ENCODE measurements at places on chromosomes 6 and 20. TPM values are rescaled to one million over a fixed set of nuclear protein-coding genes. Genes with fewer than 3 reads are reported as not detected.

Gene GPR6
- total RNA-seq, result not detected

Gene OR14J1
- total RNA-seq, result not detected

Gene SIRPA
- total RNA-seq, result 35.5 TPM

Gene WFDC5
- total RNA-seq, result not detected

Gene CALHM4
- 0.20 TPM for total RNA-seq

DNA sequence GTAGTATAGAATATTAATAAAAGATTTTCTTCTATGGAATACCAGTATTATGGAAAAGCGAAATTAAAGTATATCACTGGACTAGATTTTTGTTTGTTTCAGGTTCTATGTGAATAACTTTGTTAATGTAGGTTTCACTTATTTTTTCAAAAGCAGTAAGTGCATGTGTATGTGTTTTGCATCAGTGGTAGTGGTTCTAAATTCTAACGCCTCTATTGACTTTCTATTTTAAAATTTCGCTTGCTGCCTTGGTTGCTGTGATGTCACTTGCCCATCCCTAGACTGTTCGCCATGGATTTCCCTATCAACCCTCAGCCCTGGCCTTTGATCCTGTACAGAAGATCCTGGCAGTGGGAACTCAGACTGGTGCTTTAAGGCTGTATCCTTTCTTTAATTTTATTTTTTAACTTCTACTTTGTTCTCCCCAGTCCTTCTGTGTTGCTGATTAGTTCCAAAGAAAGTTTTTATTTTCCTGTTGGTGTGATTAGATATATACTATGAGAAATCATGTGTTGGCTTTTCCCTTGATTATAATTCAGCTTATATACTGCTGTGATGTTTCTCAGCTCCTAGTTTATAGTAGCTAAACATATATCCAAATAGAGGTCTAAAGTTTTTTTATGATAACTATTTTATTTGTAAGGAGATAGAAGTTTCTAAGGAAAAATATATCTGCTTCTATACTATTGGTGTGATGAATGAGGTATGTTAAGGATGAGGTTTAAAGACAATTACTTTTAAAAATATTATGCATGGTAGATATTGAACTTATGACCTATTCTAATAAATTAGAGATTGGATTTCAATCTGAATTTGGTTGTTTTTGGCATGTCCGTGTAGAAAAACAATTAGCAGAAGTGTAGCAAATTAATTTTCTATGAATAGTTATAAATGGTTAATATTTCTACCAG is 1.7 kb downstream of the STXBP5 start:
- peak overlapping the region; percentile 49 for H3K4me3 ChIP-seq
- H3K36me3 ChIP-seq, result no peaks in the 10 kb centered on the region
- H3K4me1 ChIP-seq, result peaks cover 5% of the 10 kb centered on the region
- DNase-seq, result peak; percentile 22
- no peaks in the 10 kb centered on the region for H3K27me3 ChIP-seq

GRCh38 chr6:72864799-72865198 is 242.9 kb downstream of the KCNQ5 start:
- no peaks in the 10 kb centered on the region for H3K27me3 ChIP-seq
- H3K27ac ChIP-seq, result no peak overlapping the region
- no peak for DNase-seq
- H3K4me1 ChIP-seq, result peaks cover 10% of the 10 kb centered on the region
- H3K4me3 ChIP-seq, result no peak overlapping the region

DNA sequence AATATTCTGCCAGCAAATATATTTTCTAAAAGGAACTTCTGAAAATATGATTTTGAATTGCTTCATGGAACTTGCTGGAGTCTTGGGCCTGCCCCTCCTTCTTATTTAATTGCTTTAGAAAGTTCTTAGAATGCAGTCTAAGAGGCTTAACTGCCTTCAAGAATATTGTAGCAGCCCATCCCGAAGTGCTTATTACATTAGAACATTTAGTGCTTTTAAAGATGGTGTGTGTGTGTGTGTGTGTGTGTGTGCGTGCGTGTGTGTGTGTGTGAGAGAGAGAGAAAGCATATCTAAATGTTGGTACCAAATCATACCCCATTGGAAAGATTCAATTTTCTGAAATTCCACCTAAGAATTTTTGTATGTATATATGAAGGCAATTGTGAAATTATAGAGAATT is 193.5 kb downstream of the SLC24A3 start:
- no peak for DNase-seq
- H3K4me3 ChIP-seq, result no peak overlapping the region
- no peak overlapping the region for H3K27ac ChIP-seq
- no peaks in the 10 kb centered on the region for H3K36me3 ChIP-seq
- no peaks in the 10 kb centered on the region for H3K4me1 ChIP-seq

- peak; percentile 32 for DNase-seq
- peak overlapping the region; percentile 20 for H3K27ac ChIP-seq
- H3K4me1 ChIP-seq, result peaks cover 27% of the 10 kb centered on the region
- H3K27me3 ChIP-seq, result no peaks in the 10 kb centered on the region
- H3K4me3 ChIP-seq, result no peak overlapping the region
Measured at GRCh38 chr6:105429676-105430075, 26.8 kb upstream of the PREP start.

GRCh38 chr6:140601021-140601808 is 1226.8 kb upstream of the CITED2 start:
- no peaks in the 10 kb centered on the region for H3K27me3 ChIP-seq
- H3K4me3 ChIP-seq, result no peak overlapping the region
- no peaks in the 10 kb centered on the region for H3K36me3 ChIP-seq
- no peak overlapping the region for H3K27ac ChIP-seq
- H3K4me1 ChIP-seq, result peaks cover 15% of the 10 kb centered on the region

DNA sequence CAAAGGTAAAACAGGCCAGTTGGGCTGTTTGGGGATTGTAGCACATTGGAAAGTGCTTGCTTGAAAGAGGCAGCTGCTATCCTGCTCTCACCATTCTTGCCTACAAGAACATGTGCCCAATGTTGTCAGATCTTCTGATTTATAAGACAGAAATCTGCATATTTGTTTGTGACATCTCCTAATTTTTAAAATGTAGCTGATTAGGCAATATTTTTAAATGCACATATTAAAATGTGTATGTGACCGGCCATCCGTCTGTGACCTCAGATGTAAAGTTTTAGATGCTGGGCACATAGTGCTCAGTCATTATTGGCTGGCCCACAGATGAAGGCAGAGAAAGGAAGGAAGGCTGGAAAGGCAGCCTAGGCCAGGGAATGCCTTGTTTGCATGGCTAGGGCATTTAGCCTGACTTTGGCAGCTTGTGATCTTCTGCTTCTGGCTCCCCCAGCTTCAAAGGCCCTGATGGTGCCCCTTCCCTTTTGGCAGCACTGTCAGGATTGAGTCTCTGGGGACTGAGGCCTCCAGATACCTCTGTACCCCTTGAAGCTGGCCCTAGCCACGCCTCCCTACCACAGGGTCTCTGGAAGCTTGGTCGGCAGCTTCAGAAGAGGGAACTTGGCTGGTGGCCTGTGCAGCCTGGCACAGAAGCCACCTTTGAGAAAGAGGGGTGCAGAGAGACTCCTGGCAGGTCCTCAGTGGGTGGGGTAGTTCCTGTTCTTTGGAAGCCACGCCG is 6.4 kb downstream of the SNPH start:
- no peak overlapping the region for H3K27ac ChIP-seq
- no peaks in the 10 kb centered on the region for H3K4me1 ChIP-seq
- H3K4me3 ChIP-seq, result no peak overlapping the region
- no peak for DNase-seq
- peaks cover 3% of the 10 kb centered on the region for H3K36me3 ChIP-seq
- H3K27me3 ChIP-seq, result no peaks in the 10 kb centered on the region

DNA sequence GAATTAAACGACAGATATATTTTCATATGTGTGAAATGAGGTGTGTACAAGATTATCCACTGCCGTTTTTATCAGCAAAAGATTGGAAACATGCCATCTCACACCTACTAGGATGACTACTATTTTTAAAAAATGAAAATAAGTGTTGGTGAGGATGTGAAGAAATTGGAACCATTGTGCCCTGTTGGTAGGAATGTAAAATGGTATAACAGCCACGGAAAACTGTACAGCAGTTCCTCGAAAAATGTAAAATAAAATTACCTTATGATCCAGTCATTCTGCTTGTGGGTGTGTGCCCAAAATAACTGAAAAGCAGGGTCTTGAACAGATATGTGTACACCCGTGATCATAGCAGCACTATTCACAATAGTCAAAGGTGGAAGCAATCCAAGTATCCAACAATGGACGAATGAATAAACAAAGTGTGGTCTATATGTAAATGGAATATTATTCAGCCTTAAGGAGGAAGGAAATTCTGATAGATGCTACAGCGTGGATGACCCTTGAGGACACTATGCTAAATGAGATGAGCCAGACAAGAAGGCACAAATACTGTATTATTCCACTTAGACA is 27.0 kb upstream of the CCN5 start:
- peaks cover 12% of the 10 kb centered on the region for H3K27me3 ChIP-seq
- H3K4me3 ChIP-seq, result no peak overlapping the region
- H3K36me3 ChIP-seq, result no peaks in the 10 kb centered on the region
- H3K4me1 ChIP-seq, result peaks cover 9% of the 10 kb centered on the region
- no peak for DNase-seq

- DNase-seq, result no peak
- peak overlapping the region; percentile 92 for H3K4me3 ChIP-seq
- peaks cover 60% of the 10 kb centered on the region for H3K4me1 ChIP-seq
- no peaks in the 10 kb centered on the region for H3K36me3 ChIP-seq
Measured at GRCh38 chr20:45346291-45346718, 1.9 kb downstream of the SDC4 start.

GRCh38 chr6:107578642-107579341 is 88.9 kb downstream of the SOBP start:
- no peak for DNase-seq
- H3K4me1 ChIP-seq, result peaks cover 4% of the 10 kb centered on the region
- H3K27me3 ChIP-seq, result no peaks in the 10 kb centered on the region
- no peaks in the 10 kb centered on the region for H3K36me3 ChIP-seq
- no peak overlapping the region for H3K27ac ChIP-seq
- H3K4me3 ChIP-seq, result no peak overlapping the region

- peaks cover 13% of the 10 kb centered on the region for H3K4me1 ChIP-seq
- no peak overlapping the region for H3K4me3 ChIP-seq
- H3K36me3 ChIP-seq, result no peaks in the 10 kb centered on the region
- DNase-seq, result no peak
Measured at GRCh38 chr6:158229823-158230222, 61.7 kb downstream of the GTF2H5 start.

DNA sequence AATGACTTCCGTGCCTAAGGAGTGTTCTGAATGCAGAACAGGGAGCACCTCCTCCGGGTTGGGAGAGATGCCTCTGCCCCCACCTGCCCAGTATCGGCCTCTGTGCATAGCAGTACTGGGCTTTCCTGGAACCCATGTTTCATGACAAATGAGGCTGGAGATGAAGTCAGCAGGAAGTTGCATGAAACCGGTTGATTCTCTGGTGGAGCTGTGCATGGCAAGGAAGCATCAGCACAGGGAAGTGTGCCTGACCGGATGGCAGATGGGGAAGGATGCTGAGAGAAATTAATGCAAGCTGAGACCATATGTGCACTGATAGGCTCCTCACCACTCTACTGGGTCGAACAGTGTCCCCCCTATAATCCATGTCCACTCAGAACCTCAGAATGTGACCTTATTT is 155.5 kb downstream of the CDH26 start:
- no peaks in the 10 kb centered on the region for H3K27me3 ChIP-seq
- DNase-seq, result no peak
- no peaks in the 10 kb centered on the region for H3K36me3 ChIP-seq
- H3K4me1 ChIP-seq, result no peaks in the 10 kb centered on the region

- H3K36me3 ChIP-seq, result no peaks in the 10 kb centered on the region
- H3K27me3 ChIP-seq, result no peaks in the 10 kb centered on the region
- no peak for DNase-seq
- H3K4me3 ChIP-seq, result no peak overlapping the region
- H3K27ac ChIP-seq, result no peak overlapping the region
Measured at GRCh38 chr6:9511157-9511556, 903.7 kb downstream of the TFAP2A start.

DNA sequence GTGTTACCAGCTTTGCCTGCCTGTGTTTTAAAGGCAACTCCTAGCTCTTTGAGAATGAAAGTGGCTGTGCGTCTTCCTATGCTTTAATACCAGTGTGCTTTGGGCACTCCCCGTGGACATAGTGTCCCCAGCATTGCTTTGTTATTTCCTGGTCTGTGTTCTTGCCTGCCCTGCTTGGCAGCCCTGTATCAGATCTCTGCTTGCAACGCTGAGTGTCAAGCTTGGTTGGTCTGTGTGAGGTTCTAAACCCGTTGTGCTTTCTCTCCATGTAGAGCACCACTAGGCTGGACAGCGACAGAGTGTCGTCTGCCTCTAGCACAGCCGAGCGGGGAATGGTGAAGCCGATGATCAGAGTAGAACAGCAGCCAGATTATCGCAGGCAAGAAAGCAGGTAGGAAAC is 80.2 kb downstream of the AFDN start:
- no peaks in the 10 kb centered on the region for H3K4me1 ChIP-seq
- no peak overlapping the region for H3K4me3 ChIP-seq
- no peaks in the 10 kb centered on the region for H3K27me3 ChIP-seq
- no peak for DNase-seq

- H3K27ac ChIP-seq, result no peak overlapping the region
- H3K36me3 ChIP-seq, result no peaks in the 10 kb centered on the region
- no peaks in the 10 kb centered on the region for H3K27me3 ChIP-seq
- no peak for DNase-seq
- no peak overlapping the region for H3K4me3 ChIP-seq
Measured at GRCh38 chr6:139699911-139700310, 325.5 kb upstream of the CITED2 start.
